ENCODE measurements at places on chromosomes 3 and 15.

- no peak for DNase-seq
These were observed 29.8 kb downstream of the ERICH6 start for GRCh38 chr3:150673966-150674365.

GRCh38 chr3:144865948-144866347 is 894.3 kb downstream of the DIPK2A start:
- no peak for DNase-seq

DNA sequence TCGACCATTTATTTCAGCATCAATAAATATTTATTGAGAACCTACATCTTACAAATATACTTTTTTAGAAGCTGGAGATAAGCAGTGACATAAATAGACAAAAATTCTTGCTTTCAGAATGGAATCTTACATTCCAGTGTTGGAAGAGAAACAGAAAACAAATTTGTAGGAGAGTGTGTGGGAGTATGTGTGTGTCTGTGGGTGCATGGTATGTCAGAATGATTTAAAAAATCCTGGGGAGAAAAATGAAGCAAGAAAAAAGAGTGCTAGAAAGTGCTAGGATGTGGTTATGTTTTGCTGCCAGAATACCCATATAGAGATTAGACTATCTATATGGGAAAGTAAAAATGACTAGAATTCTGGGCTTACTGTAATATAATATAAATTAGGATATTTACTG is 561.7 kb upstream of the SGO1 start:
- no peak for DNase-seq

DNA sequence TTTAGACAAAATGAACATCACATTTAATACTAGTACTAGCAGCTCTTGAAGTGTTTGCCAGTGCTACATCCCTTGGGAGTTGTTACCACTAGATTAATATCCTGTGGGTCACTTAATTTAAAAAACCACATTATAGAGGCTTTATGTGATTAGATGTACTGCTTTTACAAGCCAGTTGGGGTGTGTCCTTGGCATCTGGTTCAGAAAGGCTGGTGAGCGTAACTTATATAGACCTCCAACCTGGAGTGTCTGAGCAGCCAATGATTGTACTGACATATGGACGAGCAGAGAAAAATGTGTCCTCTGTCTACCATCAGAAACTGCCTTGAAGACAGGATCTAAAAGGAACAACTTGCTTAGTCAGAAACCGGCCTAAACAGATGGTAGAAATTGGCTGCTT is 306.2 kb upstream of the ATP11B start:
- no peak for DNase-seq

DNA sequence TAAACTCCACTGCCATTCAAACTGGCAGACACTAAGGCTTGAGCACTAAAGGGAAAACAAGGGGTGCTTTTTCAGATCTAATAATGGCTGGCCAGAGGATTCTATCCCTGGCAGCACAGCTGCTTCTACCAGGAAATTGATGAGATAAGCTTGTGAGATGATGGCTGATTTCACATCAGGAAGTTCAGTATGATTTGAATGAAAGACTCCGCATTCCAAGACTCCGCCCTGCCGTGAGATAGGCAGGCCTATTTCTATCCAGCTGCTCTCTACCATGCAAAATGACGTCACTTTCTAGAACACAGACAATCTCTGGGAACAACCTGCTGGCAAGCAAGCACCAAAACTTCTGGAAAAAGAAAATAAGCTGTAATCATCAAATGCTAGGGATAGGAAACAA is 171.8 kb downstream of the WDR76 start:
- DNase-seq, result no peak

- no peak for DNase-seq
These were observed 298.2 kb upstream of the SATB1 start for GRCh38 chr3:18723206-18723810.

GRCh38 chr3:10350324-10350985 is 29.5 kb upstream of the SEC13 start:
- DNase-seq, result no peak

- no peak for DNase-seq
These were observed 23.7 kb downstream of the LRRK1 start for GRCh38 chr15:100942656-100943425.

DNA sequence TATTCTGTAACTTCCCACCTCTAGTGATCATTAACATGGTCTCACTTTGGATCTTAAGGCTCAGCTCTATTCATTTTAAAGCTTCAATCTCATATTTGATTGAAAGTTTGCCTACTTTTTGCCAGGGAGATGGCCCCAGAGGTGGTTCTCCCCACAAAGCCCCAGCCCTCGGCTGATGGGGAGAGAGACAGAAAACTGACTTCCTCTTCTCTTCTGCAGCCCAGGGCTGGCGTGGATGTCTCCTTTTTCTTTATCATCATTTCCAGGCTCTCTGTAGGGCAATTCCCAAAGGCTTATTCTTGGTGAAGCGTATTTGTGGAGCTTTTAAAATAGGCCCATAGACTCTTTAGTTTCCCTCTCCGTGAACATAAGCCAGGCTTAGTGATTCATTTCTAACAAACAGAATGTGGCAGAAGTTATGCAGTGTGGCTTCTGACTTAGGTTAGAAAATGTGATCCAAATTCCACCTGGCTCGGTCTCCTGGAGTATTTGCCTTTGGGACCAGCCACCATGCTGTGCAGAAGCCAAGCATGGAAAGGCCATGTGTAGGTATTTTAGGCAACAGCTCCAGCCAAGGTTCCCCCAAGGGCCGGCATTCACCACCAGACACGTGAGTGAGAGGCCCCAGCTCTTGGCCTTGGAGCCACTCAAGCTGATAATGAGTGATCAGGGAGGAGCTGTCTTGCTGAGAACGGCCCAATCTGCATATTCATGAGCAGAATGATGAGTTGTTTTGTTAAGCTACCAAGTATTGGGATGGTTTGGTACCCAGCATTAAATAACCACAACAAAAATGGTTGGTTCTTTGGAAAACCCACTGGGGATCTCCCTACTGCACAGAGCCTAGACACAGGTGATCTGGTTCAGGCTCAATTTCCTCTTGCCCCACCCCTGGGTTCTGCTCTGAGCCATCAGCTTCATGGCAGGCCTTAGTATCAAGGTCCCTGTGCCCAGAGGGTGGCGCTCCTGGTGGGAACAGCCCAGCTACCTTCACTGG is 353.2 kb upstream of the PROK2 start:
- DNase-seq, result no peak

DNA sequence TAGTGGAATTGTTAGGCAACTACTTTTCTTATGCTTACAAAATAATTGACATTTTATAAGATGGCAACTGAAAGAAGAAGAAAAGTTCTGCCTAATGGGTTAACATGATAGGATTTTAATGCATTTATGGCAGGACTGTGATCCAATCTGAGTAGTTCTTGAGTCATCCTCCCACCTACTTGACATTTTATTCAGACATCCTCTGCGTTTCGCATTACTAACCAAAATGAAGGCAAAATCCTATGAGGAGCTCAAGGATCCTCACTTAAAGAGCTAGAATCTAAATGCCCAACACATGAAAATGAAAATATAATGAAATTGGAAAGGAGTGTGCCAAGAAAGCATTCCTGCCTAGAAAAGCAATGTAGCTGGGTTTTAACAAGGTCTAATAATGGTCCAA is 581.1 kb upstream of the SEMA6D start:
- no peak for DNase-seq

- no peak for DNase-seq
These were observed 38.5 kb downstream of the ARPP21 start for GRCh38 chr3:35677797-35678196.

GRCh38 chr3:14312375-14312774 is 90.0 kb upstream of the SLC6A6 start:
- no peak for DNase-seq

DNA sequence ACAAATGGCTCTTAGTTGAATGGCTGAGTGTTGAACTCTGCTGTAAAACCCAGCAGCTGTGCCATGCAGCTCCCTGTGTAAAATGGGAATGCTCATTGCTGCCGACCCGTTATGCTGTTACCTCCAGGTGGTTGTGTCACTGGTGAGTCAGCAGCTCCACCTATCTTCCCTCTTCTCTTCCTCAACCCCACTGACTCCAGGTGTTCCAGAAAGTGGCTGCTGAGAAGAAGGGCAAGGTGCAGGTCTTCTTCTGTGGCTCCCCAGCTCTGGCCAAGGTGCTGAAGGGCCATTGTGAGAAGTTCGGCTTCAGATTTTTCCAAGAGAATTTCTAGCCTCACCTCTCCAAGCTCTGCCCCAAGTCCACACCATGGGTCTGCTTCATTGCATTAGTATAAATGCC is 41.9 kb downstream of the NOX5 start:
- no peak for DNase-seq

DNA sequence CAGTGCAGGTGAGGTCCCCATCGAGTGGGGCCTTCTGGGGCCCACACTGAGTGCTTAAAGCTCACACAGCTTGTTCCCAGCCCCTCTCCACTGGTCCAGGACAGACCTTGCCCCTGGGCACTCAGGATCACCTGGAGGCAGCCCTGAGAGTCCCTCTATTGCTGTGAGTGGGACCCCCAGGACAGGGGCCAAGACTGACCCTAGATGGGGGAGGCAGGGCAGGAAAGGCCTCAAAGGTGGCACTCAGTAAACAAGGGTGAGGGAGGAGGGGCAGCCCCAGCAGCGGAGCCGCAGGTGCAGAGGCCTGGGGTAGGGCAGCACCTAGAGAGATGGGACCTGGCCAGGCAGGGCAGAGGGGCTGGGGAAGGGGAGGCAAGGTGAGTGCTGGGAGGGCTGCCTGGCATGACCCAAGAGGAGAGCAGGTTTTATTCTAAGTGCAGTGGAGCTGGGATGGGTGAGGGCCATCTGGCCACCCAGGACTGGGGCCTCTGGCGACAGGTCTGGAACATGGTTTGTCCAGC is 27.9 kb downstream of the CFAP100 start:
- no peak for DNase-seq

GRCh38 chr3:64490180-64490724 is 197.5 kb downstream of the ADAMTS9 start:
- no peak for DNase-seq

GRCh38 chr3:14141602-14142341 is 16.9 kb downstream of the TMEM43 start:
- DNase-seq, result no peak

GRCh38 chr3:166810741-166811445 is 569.2 kb downstream of the ZBBX start:
- DNase-seq, result no peak

GRCh38 chr15:57916695-57917094 is 148.8 kb downstream of the ALDH1A2 start:
- no peak for DNase-seq

DNA sequence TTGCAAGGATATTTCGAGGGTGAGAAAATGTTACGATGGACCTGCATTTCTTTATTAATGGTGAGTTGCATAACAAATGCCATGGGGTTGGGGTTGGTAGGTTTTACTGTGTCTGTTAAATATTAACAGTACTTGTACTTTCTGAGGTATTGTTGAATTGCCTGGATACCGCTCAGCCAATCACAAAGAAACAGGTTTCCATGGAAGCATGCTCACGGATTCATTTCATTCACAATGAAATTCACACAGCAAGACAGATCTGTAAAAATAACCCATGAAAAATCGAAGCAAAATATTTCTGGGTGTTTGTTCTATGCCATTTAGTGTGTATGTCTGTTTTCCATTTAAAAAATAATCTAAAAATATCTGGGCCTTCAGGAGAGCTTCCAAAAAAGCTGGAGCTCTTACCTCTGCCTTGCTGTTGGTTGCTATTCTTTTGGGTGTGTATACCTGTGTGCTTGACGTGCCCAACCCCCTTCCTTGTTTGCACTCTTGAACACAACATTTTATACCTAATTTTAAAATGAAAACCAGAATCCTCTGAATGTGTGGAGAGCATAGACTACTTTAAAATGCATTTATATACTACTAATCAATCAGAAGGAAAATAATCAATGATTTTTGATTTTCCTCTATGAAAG is 479.8 kb upstream of the TBL1XR1 start:
- DNase-seq, result peak; percentile 15

DNA sequence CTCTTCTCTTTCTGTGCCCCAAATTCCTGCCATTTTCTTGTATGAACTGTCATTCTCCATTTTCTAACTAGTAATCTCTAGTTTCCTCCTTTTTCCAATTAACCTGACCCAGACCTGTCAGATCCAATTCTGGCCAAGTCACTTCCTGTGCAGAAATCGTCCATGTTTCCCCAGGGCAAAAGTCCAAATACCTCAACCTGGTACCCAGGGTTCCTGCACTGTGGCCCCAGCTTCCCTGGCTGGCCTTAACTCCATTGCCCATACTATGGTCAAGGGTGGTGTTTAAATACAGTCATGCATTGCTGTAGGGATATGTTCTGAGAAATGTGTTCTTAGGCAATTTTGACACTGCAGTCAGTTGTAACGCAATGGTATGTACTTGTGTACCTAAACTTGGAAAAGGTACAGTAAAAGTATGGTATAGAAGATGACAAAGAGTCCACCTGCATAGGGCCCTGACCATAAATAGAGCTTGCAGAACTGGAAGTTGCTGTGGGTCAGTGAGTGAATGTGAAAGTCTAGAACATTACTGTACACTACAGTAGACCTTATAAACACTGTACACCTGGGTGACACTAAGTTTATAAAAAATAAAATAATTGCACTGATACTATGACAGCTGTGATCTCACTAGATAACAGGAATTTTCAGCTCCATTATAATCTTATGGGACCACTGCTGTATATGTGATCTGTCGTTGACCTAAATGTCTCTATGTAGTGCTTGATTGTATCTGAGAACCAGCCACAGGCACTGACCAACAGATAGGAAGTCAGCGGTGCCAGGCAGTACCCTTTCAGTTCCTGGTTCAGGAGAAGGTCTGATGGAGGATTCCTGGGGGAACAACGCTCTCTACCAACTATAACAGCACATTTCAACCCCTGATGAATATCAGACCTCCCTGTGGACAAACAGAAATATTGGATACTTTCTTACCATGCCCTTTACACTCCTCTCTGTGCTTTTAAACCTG is 336.1 kb upstream of the PROK2 start:
- DNase-seq, result no peak

DNA sequence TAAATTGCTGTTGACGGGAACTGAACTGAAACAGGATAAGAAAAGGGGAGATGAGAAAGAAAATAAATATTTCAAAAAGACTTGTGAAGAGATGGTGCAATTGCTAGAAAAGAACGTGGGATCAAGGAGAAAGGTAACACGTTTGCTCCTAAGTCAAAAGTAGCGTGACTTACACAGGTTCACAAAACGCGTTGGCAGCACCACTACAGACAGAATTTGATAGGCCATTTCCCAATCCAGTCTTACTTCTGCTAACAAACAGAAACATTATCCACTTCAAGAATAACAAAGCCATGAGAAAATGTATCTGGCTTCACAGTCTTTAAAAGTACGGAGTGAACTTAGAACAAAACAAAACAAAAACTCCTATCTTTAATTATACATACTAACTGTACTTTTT is 75.5 kb downstream of the DPH6 start:
- DNase-seq, result no peak

DNA sequence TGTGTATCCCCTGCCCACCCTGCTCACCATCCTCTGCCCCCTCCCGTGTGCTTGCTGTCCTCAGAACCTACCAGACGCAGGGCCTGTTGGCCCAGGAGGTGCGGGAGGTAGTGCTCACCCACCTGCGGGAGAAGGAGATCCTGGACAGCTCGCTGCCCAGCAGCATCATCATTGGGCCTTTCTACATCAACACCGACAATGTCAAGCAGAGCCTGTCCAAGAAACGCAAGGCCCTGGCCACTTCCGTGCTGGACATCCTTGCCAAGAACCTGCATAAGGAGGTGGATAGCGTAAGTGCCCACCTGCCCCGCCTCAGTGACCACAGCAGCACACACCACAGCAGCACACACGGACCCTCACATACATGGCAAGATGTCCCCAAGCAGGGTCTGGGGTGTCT is 33.0 kb downstream of the DNAH1 start:
- DNase-seq, result no peak

Measured in NCI-H2227 treated with DMSO at 0.1 percent for 48 hours (cell line).